ENCODE measurements at places on chromosomes 7 and 10.

- no peak for DNase-seq
Observed at GRCh38 chr7:128350708-128351295, 7.1 kb upstream of the RBM28 start.

- peak; percentile 85 for DNase-seq
Observed at GRCh38 chr10:97584060-97584797, at the start of gene HOGA1. HOGA1 (plus strand) TSS chr10:97584389; CDS start chr10:97584704, 315 bp downstream.

- DNase-seq = no peak
Observed at GRCh38 chr7:128010391-128011127, 20.7 kb downstream of the LRRC4 start.

- no peak for DNase-seq
Observed at GRCh38 chr7:78863281-78863680, 590.2 kb downstream of the MAGI2 start.

DNA sequence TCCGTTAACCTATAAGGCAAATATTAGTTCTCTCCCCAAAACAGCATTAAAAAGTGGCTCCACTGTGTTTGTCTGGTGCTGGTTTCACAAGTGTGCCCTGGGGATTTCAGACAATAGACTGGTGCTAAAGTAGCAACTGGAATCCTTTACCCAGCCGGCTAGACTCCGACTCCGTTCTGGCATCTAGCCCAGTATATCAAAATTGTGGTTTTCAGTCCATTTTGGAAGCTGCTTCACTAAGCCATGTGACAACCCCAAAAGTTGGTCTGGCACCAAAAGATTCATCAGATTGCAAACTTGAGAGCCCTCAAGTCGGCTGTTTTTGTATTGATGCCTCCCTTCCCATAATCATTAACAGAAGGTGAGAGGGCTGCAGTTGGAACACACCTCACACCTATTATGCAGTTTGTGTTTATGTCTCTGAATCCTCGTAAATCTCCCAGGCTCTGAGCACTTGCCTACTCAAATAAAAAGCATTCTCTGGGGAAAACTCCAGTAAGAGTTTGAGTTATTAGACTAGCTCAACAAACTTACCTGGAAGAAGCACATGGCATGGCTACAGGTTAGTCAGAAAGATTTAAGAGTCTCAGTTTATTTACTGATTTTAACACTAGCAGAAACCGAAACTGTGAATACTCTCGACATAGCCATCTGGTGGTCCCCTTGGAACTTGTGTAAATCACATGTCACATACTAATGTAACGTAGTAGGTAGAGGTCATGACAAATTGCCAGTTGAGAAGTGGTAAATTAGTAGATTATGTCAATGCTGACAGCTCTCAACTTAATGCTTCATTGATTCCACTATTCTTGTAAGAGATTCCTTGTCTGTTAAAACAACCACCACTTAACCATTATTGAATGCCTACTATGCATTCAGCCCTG lies 14.8 kb upstream of the WNT16 start:
- DNase-seq = no peak

GRCh38 chr10:16965344-16965616 lies 148.1 kb upstream of the RSU1 start:
- no peak for DNase-seq

GRCh38 chr10:77012812-77013500 lies 624.7 kb downstream of the KCNMA1 start:
- DNase-seq = peak; percentile 83

- no peak for DNase-seq
Observed at GRCh38 chr10:74335501-74335900, 184.5 kb downstream of the ADK start.

- no peak for DNase-seq
Observed at GRCh38 chr10:62327885-62328284, 46.3 kb upstream of the ZNF365 start.

DNA sequence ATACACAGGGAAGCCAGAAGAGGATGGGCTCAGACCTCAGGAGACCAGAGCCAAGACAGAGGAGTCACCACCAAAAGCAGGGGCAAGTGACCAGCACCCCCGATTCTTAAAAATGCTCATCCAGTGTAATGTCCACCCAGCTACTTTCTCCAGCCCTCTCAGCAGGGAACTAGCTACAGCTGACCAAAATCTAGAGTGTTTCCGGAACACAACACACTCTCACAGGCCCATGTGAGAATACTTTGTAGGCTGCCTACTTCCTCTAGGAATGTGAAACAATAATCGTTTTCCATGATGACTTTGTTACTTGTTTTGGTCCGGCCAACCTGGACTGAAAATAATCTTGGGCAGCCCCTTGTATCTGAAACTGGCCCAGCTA lies 14.5 kb downstream of the PSAP start:
- DNase-seq = no peak

Measured in right cardiac atrium (tissue), 5 donors.